ENCODE measurements at places on chromosomes 13 and 19.

DNA sequence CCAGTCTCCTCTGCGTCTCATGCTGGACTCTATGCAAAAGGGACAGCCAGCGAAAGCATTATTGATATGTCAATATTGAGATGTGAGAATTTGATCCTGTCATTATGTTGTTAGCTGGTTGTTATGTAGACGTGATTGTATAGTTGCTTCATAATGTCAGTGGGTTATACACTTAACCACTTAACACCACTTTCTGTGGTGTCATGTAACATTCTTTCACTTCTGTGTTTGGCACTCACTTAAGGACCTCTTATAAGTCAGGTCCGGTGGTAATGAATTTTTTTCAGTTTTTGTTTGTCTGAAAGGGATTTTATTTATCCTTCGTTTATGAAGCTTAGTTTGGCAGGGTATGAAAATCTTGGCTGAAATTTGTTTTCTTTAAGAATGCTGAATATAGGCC, 7.1 kb upstream of the SIGLEC7 start:
- DNase-seq, result no peak

- no peak for DNase-seq
These were observed 642.7 kb upstream of the ARGLU1 start for GRCh38 chr13:107210723-107211030.

DNA sequence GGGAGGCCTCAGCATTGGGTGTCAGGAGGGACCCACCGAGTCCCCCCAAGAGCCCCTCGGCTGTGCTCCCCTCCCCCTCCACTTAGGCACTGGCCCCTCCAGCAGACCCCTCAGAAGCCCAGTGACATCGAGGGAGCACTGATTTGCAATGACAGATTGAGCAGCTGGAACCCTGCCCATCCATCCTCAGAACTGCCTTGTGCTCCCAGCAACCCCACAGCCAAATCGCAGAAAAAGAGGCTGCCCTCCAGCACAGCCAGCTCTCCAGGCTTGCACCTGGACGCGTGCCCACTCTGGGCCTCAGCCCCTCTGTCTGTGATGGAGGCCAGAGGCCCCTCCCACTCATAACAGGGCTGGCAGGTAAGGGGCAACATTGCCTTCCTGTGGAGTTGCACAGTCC, 123.2 kb upstream of the VSTM2B start:
- no peak for DNase-seq

DNA sequence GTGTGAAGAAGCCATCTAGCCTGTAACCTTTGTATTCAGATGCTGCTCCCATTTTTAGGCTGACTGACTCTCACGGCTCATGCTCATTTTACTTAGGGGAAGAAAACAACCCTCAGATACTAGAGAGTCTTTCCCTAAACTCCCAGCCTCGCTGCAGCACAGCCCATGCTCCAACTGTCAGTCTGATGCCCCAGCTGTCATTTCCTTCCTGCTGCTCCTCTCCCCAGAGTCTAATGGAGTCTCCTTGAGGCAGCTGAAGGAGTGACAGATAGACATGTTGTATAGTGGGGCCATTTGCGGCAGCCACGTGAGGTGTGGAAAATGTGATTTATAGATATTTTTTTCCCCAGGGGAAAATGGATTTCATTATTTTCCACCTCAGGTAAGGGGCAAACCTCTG, 59.2 kb upstream of the OLFM4 start:
- DNase-seq, result no peak

DNA sequence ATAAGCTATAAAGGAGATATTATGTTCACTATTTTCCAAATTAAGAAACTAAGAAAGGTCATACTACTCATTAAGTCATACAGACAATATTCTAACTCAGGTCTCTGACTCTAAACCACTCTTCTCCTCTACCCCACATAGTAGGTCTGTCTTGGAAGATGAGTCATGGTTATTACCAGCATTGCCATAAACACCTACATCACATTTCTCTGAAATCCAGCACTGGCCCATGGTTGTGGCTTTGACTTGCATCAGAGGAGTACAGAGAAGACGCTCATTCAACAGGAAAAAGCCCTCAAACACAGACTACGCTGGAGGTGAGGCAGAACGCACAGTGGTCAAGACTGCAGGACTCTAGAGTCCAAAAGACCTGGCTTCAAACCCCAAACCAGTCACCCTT, 476.8 kb downstream of the COG6 start:
- DNase-seq, result no peak

- no peak for DNase-seq
These were observed 151.1 kb downstream of the LHFPL6 start for GRCh38 chr13:39451860-39452301.

GRCh38 chr13:113765564-113765910, 6.5 kb downstream of the TMEM255B start:
- no peak for DNase-seq

GRCh38 chr13:74158571-74159352, 24.6 kb upstream of the KLF12 start:
- no peak for DNase-seq

- DNase-seq, result no peak
These were observed 2.9 kb upstream of the MTUS2 start for GRCh38 chr13:28817204-28817603.

- DNase-seq, result no peak
These were observed 5.8 kb downstream of the ZNF175 start for GRCh38 chr19:51576850-51577249.

- DNase-seq, result no peak
These were observed 129.1 kb upstream of the HTR2A start for GRCh38 chr13:47025791-47026447.

DNA sequence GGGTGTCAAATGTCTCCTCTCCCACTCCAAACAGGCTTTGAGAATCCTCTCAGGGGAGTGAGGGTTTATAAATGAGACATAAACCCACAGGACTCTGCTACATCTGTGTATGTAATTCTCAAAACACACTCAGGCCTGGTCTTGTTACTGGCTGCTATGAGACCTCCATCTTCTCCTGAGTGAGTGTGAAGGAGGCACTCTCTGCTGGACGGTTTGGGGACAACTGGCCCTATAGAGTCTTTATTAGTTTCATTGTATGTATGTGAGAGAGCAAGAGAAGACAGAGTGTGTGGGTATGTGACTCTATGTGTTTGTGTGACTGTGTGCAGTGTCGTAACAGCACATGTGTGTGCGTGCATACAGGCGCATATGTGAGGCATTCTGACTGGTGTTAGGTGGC, 9.6 kb upstream of the CYP4F12 start:
- no peak for DNase-seq

GRCh38 chr13:76830805-76831204, 55.4 kb downstream of the KCTD12 start:
- DNase-seq, result no peak

DNA sequence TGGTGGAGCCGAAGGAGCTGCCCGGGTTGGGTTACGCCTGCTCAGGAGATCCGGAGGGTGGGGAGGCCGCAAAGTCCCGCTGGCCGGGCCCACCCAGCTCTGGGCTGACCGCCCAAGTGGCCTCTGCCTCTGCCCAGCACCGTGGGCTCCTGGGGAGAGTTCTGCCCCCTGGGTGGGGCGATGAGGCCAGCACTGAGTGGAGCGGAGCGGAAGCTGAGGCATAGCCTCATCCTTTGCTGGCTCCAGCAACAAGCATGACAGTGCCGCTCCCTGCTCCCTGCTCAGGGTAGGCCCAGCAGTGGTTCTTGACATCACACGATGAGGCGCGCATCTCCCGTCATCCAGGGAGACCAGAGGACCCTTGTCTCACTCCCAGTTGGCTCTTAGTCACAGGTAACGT, 22.5 kb downstream of the CCDC8 start:
- no peak for DNase-seq

DNA sequence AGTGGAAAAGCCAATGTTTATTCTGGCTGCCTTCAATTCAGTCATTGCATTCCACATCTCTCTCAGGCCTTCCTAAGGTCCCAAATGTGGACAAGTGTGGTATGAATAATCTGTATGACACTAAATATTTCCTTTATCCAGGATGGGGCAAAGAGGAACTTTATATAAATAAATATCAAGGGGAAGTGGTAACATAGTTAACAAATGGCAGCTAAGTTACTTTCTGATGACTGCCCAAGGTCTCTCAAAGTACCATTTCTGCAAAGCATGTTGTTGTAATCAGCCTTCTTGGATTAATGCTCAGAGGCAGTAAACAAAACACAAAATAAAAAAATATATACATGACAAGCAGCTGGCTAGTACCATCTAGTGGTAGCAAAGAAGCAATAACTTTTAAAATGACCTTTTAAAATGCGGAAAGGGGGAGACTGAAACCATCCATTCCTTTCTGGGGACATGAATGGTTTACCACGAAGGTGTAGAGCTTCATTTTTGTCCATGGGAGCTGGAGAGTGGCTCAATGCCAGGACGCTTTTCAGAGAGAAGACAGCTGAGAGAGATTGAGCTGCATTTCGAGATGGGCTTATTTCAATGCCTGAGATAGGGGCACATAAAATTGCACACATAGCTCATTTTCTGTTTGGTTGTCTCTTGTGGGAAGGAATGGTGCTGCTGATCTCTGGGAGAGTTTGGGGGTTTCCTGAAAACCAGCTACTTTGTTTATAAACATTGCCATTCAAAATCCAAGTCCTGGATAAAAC, 259.2 kb downstream of the RFC3 start:
- no peak for DNase-seq

- no peak for DNase-seq
These were observed 22.5 kb downstream of the GATAD2A start for GRCh38 chr19:19427944-19428343.

GRCh38 chr19:4366666-4367335, 23.4 kb downstream of the MPND start:
- no peak for DNase-seq

DNA sequence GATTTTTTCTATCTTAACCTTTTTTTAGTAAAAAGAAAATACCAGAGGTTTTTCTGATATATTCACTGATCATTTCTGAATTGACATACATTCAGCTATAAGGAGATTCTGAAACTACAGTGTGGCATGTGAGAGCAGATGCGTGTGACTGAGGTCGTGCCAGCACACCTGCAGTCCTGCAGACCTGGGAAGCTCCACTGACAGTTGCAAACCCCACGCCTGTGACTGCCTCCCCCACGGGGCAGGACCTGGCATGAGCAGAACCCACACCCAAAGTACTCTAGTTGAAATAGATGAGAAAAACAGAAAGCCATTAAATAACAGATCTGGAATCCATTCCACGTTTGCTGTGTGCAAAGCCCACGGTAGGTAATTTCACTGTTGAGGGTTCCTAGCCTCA, 80.7 kb downstream of the TEX29 start:
- DNase-seq, result no peak

GRCh38 chr13:78608688-78609463, 5.5 kb upstream of the POU4F1 start:
- DNase-seq, result no peak

DNA sequence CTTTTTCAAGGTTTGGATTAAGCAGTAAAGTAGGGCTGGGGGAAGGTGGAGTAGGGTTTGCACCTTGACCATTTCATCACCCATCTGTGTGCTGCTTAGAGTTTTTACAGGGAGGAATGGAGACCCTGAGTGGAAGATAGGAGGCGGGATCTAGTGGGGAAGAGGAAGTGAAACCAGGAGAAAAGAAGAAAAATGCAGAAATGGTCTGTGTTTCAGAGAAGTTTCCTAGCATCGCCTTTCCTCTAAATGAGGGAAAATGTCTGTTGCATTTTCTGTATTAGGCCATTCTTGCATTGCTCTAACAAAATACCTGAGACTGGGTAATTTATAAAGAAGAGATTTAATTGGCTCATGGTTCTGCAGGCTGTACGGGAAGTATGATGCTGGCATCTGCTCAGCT, 64.1 kb downstream of the TPT1 start:
- DNase-seq, result no peak

GRCh38 chr13:40164133-40164532, 502.3 kb downstream of the FOXO1 start:
- no peak for DNase-seq

GRCh38 chr19:34661357-34661756, 15.6 kb downstream of the SCGB2B2 start:
- DNase-seq, result no peak

GRCh38 chr19:44783545-44783944, 5.9 kb downstream of the CBLC start:
- DNase-seq, result no peak

DNA sequence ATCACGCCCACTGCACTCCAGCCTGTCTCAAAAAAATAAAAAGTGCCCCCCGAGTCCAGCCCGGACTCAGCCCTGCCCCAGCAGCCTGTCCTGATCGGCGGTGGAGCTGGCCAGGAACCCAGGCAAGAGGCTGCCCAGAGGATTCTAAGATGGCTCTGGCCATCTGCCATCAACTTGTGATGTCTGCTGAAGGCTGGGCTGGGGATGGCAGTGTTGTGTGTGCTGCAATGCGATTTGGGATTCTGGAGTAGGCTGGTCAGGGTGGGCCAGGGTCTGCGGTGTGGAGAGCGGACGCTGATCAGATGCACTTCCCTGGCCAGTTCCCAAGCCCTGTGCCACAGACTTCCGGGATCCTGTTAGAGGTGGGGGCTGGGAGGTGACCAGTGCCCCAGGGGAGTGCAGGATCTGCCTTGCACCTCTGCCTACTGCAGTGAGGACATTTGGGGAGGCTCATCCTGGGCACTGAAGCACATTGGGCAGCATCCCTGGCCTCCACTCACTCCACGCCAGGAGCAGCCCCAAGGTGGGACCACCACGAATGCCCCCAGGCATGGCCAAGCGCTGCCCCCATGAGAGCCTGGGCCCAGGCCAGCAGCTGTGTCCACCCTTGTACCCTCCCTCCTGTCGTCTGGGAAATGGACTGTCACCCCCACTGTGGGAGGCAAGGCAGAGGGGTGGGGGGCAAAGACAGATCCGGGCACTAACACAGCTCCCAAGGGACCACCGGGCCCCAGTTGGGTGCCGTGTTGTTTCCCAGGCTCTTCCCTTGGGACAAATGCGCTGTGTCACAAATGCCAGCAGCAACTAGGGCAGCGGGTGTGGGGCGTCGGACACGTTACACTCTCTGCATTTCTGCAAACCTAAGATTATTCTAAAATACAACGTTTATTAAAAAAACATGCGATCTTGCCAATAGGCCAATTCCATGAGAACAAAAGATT, 3.4 kb upstream of the TBXA2R start:
- no peak for DNase-seq

DNA sequence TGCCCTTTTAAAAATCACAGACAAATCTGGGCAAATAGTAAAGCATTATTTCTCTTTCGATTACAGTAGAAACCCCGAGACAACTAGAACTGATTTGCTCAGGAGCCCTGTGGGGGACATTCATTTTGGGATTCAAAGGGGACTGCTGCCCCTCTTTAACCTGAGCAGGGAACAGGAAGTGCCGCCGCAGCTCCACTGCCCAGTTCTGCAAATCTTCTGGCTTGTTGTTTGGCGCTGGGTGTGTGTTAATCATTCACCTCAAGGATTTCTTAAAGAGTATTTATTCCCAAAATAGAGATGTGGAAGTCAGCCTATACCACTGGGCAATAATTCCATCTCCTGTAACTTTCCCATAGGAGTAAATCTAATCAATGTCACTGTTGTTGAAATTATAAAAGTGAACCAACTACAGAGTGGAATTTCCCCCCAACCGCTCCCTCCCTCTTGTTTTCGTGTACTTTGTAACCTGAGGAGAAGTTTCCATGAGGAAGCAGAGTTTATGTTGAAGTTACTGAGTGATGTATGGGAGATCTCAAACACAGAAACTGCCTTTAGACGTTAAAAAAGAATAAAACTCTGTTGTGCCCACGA, 515.8 kb downstream of the KLF12 start:
- DNase-seq, result no peak

All from stimulated activated CD8-positive, alpha-beta memory T cell treated with anti-CD3 and anti-CD28 coated beads, Interleukin-2, amount 100 ng/mL, for 1 hour (primary cell).